ENCODE measurements at places on chromosomes 1 and 21.
A peak's percentile ranks its signal among the peaks of the same experiment; 100 is the strongest.

- no peak for DNase-seq
Measured at GRCh38 chr21:21624674-21625073, 626.5 kb downstream of the NCAM2 start.

- no peak for DNase-seq
Measured at GRCh38 chr1:53669621-53670191, 69.3 kb downstream of the GLIS1 start.

DNA sequence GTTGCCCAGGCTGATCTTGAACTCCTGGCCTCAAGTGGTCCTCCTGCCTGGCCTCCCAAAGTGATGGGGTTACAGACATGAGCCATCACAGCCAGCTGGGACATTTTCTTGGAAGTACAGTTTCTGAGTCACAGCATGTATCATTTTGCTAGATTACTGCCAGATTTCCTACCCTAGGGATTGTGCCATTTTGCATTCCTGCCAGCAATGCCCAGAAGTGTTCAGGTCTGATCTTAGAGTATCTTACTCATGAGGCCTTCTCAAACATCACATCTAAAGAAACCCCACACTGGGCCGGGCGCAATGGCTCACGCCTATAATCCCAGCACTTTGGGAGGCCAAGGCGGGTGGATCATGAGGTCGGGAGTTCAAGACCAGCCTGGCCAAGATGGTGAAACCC lies 10.2 kb downstream of the BMP8A start:
- no peak for DNase-seq

DNA sequence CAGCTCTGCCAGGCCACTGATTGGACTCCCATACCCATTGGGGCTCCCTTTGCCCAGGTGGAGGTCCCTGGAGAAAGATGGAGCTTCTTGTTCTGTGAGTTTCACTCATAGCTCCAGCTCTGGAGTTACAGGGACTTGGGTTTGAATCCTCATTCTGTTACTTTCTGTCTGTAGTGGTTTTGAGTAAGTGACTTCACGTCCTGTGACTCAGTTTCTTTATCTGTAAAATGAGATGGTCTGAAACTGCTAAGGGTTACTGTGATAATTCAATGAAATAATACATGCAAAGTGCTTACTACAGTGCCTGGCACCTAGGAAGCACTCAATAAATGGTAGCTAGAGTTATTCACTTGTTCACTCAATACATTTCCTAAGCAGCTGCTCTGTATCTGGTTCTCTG lies 88.5 kb upstream of the SLC2A1 start:
- no peak for DNase-seq

- no peak for DNase-seq
Measured at GRCh38 chr21:44723177-44724131, 12.1 kb upstream of the TSPEAR start.

DNA sequence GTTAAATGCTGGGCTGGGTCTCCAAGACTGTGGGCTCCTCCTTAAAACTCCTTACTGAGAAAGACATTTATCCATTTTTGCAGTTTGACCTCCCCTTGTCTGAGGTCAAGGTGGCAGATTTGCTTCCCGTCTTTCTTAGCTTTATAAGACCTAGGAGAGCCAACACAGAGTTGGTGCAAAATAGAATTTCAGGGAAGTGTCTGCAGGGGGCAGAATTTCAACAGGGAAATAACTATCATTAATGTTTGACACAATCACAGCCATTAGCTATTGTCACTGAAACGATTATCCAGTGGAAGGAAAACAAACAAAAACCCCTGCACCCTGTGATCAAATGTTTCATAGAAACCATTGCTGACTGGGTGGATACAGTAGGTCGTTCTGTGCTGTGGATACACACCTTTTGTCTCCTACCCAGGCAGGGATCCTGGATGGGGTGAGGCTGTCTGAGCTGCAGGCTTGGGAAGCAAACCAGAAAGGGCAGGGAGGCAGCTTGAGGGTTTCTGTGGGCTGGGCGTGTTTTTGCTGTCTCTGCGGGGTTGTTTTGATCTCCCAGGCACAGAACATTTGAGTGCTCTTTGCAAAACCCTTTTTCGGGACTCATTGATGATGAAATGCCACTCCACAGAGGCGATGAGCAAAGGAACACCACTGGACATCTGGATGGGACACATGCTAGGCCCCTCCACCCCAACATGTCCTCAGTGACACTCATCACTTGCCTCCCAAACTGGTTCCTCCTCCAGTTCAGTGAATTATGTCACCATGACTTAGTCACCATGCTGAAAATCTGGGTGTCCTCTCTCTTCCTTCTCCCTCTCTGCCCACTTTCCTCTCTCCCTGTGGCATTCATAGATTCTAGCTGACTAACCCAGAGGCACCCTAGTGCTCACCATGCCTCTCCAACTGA lies 94.2 kb upstream of the SERBP1 start:
- DNase-seq, result no peak

DNA sequence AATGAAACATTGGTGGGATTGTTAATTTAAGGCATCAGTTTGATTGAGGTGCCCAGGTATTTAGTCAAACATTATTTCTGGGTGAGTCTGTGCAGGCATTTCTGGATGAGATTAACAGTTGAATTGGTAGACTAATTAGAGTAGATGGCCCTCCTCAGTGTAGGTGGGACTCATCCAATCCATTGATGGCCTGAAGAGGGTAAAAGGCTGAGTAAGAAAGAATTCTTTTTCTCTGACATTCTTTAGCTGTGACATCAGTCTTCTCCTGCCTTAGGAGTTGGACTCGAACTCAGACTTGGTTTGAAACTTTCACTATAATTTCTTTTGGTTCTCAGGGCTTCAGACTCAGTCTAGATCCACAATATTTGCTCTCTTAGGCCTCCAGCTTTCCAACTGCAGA lies 59.6 kb upstream of the ADAMTS5 start:
- no peak for DNase-seq

DNA sequence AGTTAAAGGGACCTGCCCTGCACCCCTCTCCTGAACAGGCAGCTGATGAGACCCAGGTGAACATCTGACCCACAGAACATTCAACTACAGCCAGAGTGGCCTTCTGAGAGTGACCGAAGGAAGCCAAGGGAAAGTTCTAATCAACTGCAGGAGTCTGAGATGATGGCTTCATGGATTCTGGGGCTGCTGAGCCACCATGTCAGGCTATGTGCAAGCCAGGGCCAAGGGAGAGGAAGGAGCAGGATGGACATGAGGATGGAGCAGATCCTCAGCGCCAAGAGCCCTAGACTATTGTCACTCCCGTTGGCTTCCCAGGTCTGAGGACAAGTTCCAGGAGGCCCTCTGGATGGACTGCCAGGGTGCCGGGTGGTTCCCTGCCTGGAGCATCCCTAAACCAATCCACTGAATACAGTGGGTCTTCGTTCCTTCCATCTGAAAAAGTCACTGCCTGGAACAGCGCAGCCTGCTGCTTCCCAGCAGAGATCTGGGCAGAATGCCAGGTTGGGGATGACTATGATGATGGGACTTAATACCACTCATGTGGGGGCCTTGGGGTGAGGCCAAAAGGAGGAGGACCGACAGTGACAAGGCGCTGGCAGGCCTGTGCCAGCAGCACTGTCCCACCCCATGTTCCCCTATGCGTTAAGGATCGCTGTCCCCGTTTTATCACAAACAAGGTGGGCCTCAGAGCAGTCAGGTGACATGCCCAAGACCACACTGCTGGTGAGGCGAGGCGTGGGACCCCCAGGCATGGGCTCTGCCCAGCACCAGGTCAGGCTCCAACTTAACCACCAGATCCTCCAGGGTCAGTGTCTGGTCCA lies 19.8 kb downstream of the SPOCD1 start:
- no peak for DNase-seq

- DNase-seq, result peak; percentile 30
Measured at GRCh38 chr1:229254910-229255541, 15.9 kb upstream of the RAB4A start.

DNA sequence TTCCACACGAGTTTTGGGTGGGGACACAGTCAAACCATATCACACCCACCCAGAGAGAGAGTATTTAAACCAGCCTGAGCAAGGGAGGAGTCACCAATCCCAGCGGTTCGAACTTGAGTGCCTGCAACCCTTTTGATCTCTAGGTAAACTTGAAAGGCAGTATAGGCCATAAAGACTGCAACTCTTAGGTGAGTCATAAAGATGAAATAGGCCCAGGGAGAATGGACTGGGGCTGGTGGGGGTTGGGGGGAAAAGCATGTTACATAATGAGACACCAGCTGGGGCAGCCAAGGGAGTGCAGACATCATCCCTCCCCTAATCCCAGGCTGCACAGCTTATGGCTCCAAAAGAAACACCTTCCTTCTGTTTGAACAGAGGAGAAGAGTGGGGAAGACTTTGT lies 99.8 kb upstream of the LHX8 start:
- no peak for DNase-seq

Measured in central memory CD4-positive, alpha-beta T cell (primary cell).